ENCODE measurements at places on chromosomes 5 and 9. TPM values are rescaled to one million over a fixed set of nuclear protein-coding genes. Genes with fewer than 3 reads are reported as not detected.

Gene SOX30
- not detected for total RNA-seq

Gene GPR21
- total RNA-seq = 3.8 TPM

Gene FCN1
- total RNA-seq = not detected

Gene NME5
- total RNA-seq = 0.71 TPM

Gene CEP120
- 8.2 TPM for total RNA-seq

Gene KCNIP1
- 0.47 TPM for total RNA-seq

Gene ARHGEF39
- total RNA-seq = 2.6 TPM

Gene KCNV2
- not detected for total RNA-seq

Gene COL15A1
- total RNA-seq = not detected

Gene SERF1A
- total RNA-seq = 45.4 TPM

Gene DBH
- total RNA-seq = 1.8 TPM

Gene CAMK2A
- total RNA-seq = 1.1 TPM

Gene SYNPO
- 16.1 TPM for total RNA-seq

Gene OR1J2
- total RNA-seq = not detected

Gene SLC22A5
- 0.81 TPM for total RNA-seq

Gene PCDHGC4
- total RNA-seq = 6.7 TPM

Gene DMRTA1
- 30.1 TPM for total RNA-seq

Gene C5orf46
- total RNA-seq = not detected

Gene MAMDC4
- 17.6 TPM for total RNA-seq

Gene MAMDC2
- total RNA-seq = 0.22 TPM

Gene GABRA1
- not detected for total RNA-seq

Gene IFNB1
- not detected for total RNA-seq

Gene GADD45G
- 124 TPM for total RNA-seq

Gene ECSCR
- not detected for total RNA-seq

Gene TLX3
- total RNA-seq = 161 TPM

Gene OGN
- not detected for total RNA-seq

Gene IL17B
- 0.88 TPM for total RNA-seq

Gene PDE8B
- 1.1 TPM for total RNA-seq

Gene EGFLAM
- 13.2 TPM for total RNA-seq

Gene TRPM3
- 3.3 TPM for total RNA-seq

Gene PROB1
- 1.3 TPM for total RNA-seq

Gene NELFB
- 48.5 TPM for total RNA-seq

Gene STC2
- 14.0 TPM for total RNA-seq

Gene PLPP7
- 17.3 TPM for total RNA-seq

Gene PCDHB5
- total RNA-seq = 72.2 TPM

Gene GAPT
- not detected for total RNA-seq

Gene SLC6A19
- total RNA-seq = not detected

Gene SEC16A
- 74.3 TPM for total RNA-seq

Gene ZFP2
- 2.2 TPM for total RNA-seq

Gene RASEF
- total RNA-seq = 0.25 TPM

Gene FRRS1L
- 4.4 TPM for total RNA-seq

Gene SAP30L
- 18.1 TPM for total RNA-seq
